ENCODE measurements at places on chromosomes 13 and 19.

DNA sequence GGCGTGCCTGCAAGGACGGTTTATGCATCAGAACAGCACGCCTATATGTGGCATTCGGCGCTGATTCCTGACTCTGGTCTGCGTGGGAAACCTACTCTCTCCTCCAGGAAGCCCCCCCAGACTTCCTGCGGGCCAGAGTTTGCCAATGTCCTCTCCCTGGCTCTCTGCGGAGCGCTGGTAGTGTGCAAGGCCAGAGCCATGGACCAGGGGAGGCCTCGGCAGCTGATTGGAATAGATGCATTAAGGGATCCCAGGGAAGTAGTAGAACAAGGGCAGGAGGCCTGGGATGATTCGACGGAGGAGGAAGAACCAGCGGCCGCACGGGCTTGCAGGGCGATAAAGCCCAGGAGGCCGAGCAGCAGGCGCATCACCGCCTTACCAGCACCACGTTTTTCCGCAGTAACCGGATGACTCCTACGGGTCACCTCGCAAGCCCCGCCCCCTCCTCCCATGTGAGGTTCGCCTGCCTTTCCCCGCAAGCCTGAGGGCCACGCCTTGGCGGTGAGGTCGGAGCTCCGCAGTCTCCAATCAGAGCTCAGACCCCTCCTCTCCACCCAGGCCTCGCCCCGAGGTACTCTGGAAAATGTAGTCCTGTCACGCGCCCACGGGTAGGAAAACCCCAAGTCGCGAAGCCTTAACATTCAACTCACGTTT is 5.0 kb downstream of the CLEC11A start:
- no peak for DNase-seq

DNA sequence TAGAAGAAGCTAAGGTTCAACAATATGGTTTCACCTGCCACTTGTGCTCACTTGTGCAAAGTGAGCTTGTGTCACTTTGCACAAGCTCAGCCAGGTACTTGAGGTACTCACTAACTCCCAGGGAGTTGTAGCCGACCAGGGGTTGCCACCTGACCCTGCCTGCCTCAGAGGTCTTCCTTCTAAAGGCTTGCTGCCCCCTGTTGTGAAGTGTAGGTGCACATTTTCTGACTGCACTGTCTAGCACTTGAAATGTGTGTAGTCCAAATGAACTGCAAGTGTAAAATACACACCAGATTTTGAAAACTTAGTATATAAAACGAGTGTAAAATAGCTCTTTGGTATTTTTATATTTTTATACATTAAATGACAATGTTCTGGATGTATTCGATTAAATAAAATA is 230.8 kb downstream of the DLEU7 start:
- DNase-seq: no peak

DNA sequence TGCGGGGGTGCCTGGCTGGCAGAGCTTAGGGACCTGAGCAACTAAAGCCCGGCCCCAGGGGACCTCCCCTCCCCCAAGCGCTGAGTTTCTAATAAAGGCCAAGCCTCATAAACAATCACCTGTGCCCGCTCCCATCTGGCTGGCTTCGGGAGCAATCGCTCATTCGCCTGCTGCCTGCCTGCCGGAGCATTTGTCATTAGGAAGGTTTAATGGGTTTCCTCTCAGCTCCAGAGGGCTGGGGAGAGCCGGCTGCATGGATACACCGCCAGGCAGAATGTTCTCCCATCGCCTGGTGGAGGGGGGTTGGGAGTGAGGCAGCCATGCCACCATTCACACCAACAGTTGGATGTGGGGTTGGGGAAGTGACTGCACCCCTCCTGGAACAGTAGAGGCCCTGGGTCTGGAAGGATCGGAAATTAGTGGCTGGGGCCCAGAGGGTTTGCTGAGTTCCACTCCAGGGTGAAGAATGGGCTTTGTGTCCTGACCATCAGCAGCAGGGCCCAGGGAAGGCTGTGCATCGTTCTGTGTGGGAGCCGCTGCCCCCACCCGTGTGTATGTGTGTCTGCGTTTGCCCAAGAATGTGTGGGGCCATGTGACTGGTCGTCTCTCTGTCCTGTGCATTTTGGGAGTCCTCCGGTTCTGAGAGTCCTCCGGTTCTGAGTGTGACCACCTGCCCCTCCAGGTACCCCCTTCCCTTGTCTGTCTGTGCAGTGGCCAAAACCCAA is 15.3 kb downstream of the PIN1 start:
- no peak for DNase-seq

- no peak for DNase-seq
Measured at GRCh38 chr19:14097532-14098151, 7.1 kb upstream of the SAMD1 start.

DNA sequence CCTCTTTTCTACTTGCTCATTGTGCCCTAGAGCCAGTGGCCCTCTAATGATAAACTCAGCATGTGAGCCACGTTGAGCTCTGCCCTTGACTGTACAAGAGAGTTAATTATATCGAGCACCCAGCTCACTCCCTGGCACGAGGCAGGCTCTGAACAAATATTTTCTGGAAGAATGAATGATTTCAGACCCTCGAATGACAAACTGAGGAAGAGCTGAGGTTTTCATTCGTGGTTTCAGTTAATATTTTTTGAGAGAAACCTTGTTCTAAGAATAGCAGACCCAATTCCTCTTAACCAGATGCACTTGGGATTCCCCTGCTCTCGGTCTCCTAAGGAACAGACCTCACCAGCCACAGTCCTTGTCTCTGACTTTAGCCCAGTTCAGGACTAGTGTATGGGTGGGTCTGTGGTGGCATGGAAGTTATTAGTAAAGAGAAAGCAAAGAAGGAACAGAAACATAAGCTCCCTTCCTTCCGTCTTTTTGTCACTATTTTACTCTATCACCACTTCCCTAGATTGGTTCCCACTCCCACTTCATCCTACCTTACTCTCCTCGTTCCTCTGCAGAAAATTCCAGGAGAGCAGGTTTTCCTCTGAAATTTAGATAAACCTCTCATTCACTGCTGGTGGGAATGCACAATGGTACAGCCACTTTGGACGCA is 22.1 kb upstream of the WDFY2 start:
- no peak for DNase-seq

DNA sequence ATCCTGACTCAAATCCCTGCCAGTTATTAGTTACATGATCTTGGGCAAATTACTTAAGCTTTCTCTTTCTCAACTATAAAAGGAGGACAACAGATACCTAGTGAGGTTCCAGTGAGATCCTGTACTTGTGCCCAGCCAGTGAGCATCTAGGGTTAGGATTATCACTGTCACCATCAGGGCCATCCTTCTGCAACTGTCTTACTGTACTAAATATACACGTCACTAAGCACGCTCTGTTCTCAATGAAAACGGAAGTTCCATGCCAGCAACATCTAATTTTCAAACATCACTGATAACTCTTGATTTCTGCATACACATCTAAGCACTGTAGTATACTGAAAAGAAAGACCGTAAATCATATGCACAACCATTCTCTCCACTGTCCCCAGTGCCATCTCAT is 70.0 kb downstream of the FOXO1 start:
- no peak for DNase-seq

DNA sequence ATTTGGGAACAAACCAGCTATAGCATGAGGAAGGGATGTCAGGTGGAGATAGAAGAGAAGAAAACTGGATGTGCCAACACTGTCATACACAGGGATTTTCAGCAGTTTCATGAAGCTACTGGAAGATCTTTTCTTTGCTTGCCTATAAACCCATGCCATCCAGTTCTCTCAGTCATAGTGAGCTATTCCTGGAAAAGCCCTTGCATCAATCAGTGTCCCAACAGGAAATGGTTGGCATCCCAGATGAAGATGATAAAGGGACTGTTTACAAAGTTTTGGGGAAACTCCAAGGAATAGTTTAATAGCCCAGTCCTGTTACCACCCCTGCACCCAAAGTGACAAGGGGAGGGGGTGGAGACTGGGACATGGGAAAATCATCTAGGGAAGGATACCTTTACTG is 58.5 kb upstream of the ARGLU1 start:
- DNase-seq: no peak

DNA sequence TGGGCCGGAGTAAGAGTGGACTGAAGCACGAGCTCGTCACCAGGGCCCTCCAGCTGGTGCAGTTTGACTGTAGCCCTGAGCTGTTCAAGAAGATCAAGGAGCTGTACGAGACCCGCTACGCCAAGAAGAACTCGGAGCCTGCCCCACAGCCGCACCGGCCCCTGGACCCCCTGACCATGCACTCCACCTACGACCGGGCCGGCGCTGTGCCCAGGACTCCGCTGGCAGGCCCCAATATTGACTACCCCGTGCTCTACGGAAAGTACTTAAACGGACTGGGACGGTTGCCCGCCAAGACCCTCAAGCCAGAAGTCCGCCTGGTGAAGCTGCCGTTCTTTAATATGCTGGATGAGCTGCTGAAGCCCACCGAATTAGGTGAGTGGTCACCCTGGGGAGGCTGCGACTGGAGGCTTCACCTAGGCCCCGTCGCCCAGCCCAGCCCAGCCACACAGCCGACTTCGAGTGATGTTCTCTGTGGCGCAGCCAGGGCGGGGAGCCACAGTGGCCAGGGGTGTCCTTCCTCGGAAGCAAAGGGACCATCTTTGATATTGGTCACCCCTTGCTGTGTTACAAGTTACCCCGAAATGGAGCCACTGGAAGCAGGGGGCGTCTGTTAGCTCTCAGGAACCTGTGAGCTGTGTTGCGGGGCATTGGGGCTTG is 5.6 kb downstream of the PIAS4 start:
- DNase-seq: no peak

- no peak for DNase-seq
Measured at GRCh38 chr19:41311072-41311471, 1.1 kb downstream of the CCDC97 start.

GRCh38 chr19:17244618-17245534 is 843 bp downstream of the NR2F6 start:
- no peak for DNase-seq

- no peak for DNase-seq
Measured at GRCh38 chr13:114039471-114040141, 65.7 kb upstream of the C13orf46 start.

DNA sequence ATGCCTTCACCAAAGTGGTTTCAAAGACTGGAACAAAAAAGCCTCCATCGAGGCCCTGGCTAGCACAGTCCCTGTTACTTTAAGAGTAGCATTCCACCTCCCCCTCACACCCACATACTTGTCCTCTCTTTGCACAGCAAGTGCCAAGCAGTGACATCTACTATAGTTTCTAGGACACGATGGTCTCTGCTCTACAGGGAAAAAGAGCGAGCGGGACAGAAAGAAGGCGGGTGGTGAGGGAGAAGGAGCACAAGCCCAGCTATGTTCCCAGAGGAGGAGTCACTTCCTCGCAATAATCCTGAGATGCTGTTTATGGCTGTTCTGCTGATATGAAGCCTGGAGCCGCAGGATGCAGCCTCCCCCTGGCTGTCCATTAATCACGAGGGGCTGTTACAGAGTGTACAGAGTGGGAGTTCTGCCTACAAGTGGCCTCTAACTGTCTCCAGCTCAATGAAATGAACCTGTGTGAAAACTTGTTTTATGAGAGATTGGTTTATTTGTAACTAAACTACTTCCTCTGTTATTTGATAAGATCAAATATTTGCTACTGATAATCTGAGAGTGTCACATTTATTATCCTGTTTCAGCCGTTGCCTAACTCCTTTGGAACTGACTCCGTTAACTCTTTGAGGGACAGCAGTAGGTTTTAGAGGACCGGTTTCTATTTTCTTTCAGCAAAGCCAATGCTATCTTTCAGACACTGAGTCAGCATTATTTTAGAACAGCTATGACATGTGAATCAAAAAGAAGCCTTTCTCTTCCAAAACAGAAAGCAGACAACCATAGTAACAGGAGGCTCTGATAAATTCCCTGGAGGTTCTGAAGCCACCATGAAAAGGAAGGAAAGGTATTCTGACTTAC is 208.0 kb downstream of the SPRY2 start:
- DNase-seq: peak; percentile 17
